NCI-H1417 (cell line): ENCODE measurements at places on chromosomes 1 and 21.

DNA sequence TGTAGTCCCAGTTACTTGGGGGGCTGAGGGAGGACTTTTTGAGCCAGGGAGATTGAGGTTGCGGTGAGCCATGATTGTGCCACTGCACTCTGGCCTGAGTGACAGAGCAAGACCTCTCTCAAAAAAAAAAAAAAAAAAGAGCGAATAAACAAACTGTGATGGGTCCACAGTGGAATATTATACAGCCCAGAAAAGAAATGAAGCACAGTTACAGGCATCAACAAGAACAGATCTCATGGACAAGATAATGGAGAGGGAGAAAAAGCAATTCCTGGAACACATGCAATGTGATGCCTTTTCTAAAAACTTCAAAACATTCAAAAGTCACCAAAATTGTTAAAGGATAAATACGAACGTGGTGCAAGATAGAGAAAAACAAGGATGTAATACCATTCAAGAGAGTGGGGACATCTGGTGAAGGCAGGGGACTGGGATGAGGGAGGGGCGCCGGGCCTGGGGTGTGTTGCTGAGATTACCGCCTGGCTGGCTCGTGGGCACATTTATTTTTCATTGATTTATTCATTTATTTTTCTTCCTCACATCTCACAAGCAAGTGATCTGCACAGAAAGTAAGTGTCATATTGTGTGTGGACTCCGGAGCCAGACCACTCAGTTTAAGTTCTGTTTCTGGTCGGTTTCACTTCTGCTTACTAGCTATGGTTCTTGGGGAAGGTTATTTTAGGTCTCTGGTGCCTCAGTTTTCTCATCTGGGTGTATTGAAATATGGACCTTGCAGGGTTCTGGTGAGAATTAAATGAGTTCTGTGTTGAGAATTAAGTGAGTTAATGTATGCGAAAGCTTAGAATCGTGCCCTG lies 30.1 kb downstream of the ABCG1 start:
- DNase-seq: no peak

DNA sequence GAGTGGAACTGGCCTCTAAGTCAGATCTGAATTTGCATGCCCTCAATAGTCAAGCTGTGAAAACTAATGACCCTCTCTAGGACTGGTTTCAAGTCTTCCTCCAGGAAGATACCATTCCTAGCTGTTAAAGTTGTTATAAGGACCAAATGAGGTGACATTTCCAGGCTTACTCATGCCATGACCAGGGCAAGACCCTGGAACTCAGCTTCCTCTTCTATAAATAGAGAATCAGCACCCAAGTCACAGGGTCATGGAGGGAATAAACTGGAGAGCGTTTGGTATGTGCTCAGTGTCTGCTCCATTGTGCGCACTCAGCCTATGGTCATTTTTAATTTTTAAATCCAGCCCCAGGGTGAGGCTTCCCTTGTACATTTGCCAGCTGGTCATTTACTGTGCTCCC lies 2.5 kb downstream of the S100A9 start:
- no peak for DNase-seq

DNA sequence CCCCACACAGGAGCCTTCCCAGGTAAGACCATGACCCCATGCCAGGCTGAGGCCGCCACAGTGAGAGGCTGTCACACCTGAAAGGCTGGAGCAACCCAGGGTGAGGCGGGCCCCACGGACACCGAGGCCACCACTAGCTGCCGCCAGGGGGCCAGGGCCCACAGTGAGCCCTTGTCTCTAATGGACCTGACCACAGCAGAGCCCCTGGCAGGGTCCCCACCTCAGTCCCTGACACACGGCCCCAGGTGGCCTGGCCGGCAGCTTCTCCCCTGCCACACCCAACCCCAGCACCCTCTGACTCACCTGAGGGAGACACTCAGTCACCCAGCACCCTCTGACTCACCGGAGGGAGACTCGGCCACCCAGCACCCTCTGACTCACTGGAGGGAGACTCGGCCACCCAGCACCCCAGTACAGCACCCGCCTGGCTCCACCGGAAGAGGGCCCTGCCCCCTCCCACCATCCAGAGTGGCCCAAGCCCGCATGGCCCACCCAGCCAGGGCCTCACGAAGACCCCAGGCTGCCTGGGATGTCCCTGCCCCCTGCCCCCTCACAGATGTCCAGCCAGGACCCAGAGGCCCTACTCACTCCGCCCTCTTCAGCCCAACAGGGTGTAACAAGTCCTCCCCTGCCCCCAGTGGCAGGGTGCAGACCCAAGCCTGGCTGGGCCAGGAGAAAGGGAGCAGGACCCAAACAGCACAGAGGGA lies 4.4 kb downstream of the DVL1 start:
- DNase-seq: no peak

GRCh38 chr1:75165264-75165663 lies 31.1 kb downstream of the LHX8 start:
- DNase-seq: no peak

DNA sequence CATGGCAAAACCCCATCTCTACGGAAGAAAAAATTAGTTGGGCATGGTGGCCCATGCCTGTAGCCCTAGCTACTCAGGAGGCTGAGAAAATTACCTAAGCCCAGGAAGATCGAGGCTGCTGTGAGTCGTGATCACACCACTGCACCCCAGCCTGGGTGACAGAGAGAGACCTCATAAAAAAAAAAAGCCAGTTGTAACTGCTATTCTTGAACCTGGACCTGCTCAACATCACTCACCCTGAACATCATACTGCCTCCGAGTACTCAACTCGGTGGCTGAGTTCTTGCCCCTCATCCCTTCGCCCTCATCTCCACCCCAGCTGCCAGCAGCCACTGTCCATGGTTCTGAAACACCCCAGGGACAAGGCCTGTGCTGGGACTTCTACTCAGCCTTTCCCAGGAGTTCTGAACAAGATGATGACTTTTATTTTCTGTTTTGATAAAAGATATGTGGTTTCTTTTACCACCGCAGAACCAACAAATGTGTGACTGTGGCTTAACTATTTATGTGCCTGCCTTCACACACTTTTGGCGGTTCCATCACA lies 5.4 kb upstream of the DISP3 start:
- DNase-seq: no peak

GRCh38 chr1:31441970-31442647 lies 29.1 kb downstream of the SERINC2 start:
- no peak for DNase-seq

- no peak for DNase-seq
Measured at GRCh38 chr1:160271025-160271424, 8.7 kb upstream of the DCAF8 start.

GRCh38 chr1:83509301-83509781 lies 489.6 kb downstream of the TTLL7 start:
- no peak for DNase-seq

DNA sequence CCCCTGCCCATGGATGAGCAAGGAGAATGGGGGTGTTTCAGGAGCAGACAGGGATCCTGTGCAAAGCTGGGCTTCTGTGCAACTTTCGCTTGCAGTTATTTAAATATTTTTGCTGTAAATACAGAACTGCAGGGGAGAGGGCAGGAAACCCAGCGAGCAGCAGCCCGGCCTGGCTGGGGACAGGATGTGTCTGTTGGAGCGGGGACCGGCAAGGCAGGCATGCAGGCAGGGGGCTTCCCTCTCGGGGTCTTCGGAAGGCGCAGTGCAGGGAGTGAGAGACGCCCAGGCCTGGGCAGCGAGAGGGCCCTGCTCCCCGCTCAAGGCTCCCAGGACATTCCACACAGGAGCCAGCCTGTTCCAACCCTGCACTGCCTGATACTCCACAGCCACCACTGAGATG lies 1.7 kb upstream of the AIRE start:
- no peak for DNase-seq

GRCh38 chr1:207050480-207051190 lies 373 bp downstream of the YOD1 start:
- peak; percentile 93 for DNase-seq

GRCh38 chr21:23394458-23394857 lies 2212.8 kb downstream of the MRPL39 start:
- DNase-seq: no peak

- no peak for DNase-seq
Measured at GRCh38 chr1:106843518-106843917, 213.0 kb upstream of the PRMT6 start.

GRCh38 chr1:231869364-231869763 lies 242.8 kb downstream of the DISC1 start:
- DNase-seq: no peak

GRCh38 chr1:194940336-194941030 lies 1667.8 kb downstream of the KCNT2 start:
- DNase-seq: no peak

- DNase-seq: no peak
Measured at GRCh38 chr1:29084196-29084521, 39.5 kb downstream of the TMEM200B start.

GRCh38 chr1:202982715-202983430 lies 15.8 kb upstream of the CYB5R1 start:
- no peak for DNase-seq

- DNase-seq: no peak
Measured at GRCh38 chr1:111535256-111536191, 32.1 kb upstream of the ADORA3 start.

DNA sequence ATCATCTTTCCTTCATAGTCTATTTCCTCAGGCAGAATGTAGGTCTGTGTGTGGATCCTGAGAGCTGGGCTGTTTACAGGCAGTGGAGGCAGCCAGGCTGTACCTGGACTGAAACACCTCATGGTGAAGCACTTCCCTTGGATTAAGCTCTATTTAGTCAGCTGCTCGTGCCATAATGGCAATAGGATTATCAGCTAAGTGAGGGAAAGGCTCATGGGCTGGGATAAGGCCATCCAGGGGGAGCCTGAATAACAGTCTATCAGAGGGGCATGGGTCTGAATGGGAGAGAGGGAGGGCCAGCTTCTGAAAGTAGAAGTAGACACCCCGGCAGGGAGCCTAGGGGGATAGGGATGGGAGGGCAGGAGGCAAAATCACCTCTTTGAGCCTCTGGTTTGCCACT lies 8.3 kb downstream of the RNASEL start:
- no peak for DNase-seq

GRCh38 chr1:208535511-208535910 lies 291.3 kb upstream of the PLXNA2 start:
- DNase-seq: no peak

DNA sequence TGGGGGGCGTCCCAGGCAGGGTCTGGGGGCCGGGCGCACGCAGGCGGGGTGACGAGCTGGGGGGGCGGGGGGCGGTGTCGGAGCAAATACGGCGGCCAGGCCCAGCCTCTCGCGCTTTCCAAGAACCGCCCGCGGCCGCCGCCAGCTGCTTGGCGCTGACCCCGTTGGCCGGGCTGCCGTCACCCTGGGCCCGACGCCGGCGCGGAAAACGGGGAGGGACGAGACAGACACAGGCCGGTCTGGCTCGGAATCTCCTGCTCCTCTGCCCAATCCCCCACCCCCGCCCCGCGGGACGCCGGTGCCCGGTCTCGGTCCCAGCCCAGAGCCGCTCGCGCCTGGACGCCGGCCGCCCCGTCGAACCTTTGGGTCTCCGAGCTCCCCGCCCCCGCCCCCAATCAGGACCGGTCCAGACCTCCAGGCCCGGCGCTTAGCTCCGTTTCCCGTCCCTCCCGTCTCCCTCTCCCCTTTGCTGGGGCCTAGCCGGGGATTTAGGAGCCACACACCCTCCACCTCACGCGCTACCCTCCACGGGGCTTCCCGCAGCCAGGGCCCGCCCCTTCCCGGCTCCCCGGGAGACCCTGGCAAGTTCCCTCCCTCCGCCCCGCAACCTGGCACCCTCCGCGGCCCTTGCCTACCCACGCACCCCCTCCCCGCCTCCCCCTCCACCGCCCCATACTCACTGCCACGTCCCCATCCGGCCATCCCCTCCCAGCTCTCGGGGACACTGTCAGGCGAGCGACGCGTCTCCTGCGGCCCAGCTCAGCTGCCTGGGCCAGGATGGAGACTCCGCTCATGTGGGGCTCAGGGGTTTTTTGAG lies 800 bp upstream of the MMP23B start:
- no peak for DNase-seq

GRCh38 chr1:3159121-3159520 lies 90.1 kb downstream of the PRDM16 start:
- DNase-seq: no peak

DNA sequence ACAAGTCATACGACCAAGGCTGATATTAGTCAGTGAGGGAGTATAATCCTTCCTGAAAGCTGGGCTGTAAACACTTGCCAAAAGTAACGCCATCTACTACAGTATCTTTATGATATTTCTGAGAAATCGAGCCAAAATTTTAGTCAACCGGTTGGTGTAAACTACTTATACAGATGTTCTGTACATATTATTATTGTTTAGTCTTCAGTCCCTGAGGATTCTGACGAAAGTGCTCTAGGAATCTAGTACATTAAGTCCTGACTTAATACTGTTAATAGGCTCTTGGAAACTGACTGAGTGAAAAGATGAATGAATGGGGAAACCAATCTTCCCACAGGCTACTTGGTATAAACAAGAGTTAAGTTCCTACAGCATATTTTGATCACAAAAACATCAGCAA lies 274.3 kb downstream of the USP25 start:
- no peak for DNase-seq

GRCh38 chr1:7104339-7104738 lies 319.1 kb downstream of the CAMTA1 start:
- DNase-seq: peak; percentile 21

DNA sequence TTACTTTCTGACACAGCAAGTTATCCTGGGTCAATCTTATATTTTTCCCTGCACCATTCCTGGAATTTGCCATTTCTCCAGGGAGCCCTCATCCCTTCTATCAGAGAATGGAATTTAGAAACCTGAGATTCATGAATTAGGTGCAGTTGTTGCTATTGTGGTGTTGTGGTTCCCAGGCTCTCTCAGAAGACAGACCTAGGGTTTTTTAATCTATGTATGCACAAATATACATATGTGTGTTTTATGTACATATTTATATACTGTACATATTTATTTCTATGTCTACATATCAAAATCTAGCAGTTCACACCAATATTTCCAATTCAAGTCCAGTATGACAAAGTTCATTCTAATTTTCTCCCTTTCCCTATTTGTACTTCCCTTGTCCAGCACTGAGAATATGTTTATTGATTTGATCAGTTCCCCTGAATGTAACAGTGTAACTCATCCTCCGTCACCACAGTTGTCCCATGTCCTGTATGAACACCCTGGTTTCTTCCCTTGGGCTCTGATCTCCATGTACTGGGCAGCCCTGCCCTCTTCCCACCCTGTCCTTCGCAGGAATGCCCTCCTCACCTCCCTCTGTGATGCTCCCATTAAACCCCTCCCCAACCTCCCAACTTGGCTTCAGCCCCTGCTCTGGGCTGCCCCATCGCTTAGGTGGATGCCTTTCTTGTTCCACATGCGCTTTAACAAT lies 145.5 kb downstream of the VPS13D start:
- DNase-seq: no peak
